T47D (cell line): ENCODE measurements at places on chromosomes 7 and 10.

DNA sequence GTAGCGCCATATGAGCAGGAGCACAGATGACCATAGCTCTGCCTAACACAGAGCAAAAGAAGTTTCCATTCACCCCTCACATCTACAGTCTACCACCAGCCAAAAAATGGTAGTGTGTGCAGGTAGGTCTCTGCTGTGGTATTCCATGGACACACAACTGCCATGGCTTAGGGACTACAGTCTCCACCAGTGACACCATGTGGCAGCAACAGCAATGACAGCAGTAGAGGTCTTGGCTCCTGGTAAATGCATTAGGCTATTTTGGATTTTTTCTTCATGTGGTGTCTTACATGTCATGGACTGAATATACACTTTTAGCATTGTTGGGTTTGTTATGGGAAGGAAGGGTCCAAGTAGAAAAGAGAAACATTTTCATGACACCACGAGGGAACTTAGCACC lies 70.1 kb upstream of the CABCOCO1 start:
- DNase-seq, result no peak

DNA sequence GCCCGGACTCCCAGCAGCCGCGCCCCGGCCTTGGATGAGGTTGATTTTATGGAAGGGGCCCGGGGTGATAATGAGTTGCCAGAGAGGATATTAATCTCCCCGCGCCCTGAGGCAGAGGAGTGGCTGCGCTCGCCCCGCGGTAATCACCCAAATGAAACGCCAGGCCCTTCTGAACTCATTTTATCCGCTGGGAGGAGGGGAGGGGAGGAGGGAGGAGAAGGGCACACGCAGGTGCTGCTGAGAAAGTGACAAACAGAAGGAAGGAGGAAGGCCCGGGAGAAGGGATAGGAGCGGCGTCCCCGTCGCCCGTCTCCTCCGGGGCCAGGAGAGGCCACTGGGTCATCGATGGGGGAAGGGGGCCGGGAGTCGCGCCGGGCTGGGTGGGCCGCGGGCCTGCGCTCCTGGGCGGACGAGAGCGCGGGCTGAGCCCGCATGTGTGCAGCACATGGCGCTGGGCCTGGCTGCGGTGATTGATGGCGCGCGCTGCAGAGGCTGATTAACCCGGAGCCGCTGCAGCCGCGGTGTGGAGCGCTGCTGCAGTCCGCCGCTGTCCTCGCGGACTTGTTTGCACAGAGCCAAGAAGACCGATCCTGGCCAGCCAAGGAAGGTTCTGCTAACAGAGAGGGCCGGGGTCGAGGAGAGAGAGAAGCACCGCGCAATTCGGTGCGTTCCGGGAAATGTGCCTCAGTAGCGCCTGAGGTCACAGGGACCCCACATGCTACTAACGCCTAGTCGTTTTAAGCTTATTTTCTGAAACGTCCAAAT lies 6.5 kb downstream of the MNX1 start:
- DNase-seq, result no peak

- DNase-seq, result no peak
Observed at GRCh38 chr10:36465604-36466379, 659.6 kb upstream of the ANKRD30A start.

GRCh38 chr10:17229967-17230682 lies 2.1 kb downstream of the VIM start:
- DNase-seq, result peak; percentile 84

DNA sequence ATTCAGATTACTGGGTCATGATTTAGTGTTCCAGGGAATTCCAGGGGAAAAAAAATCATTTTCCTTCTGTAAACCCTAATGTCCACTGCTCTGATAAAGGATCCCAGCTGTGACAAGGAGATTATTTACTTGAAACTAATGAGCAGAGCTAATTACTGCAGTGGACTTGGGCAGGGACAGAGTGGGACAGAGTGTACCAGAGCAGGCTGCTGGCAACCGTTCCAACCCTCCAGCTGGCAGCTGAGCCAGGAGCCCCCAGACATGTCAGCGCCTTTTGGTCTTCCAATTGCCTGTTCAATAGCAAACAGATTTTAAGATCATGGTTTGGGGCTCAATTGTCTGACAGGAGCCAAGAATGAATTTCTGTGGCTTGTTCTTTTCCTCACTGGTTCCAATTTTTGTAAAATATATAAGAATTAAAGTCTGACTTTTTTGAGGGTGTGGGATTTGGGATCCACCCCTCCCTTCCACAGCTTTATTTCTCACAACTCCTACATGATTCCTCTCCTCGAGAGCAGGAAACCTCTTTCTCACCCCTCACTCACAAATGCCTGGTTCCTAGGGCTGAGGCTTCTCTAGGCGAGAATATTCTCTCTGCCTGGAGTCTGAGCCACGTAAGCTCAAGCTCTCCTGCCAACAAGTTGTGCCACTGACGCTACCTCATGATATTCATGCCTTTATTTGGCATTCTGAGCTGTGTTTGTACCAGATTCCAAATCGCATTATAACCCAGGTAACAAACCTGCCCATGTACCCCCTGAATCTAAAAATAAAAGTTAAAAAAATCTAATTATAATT lies 20.6 kb upstream of the FAM180A start:
- DNase-seq, result no peak

DNA sequence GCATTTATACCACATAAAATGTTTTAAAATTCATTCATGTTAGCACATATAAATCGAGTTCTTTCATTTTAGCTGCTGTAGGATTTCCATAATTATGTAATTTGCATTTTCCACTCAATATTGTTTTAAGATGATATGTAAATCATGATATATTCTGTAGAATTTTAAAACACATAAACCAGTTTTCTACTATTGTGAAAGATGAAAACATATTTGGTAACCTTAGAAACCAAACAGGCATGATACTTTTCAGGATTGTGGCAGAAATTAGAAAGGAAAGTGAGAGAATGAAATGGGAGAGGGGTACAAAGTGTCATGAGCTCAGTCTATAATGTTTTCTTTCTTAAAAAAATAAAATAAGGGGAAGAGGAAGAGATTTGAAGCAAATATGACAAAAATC lies 269.3 kb downstream of the PPP1R3A start:
- no peak for DNase-seq

DNA sequence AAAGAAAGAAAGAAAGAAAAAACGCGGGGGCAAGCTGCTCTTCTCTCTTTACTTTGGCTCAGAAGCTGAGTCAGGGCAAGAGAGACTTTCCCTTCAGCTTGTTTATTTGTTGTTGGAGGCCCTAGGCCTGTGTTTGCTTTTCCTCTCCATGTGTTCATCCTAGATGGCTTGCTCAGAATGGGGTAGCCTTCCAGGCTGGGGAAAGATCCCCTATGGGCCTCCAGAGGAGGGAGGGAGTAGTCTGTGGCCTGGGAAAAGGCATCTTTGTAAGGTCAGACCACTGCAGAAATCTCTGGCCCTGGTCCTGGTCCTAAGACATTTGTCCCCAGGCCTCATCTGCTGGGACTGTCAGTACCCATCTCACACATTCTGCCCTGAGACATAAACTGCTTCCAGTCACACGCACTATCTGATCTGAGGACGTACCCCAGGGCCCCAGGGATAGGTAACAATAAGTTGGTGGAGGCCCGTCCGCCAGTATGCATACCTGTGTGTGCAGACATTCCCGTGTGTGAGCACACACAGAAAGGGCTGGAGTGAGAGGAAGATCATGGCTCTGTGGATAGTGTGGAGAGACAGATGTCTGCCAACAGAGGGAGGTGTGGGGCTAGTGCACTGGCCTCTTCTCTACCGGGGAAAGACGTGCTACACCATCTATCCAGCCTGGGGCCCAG lies 4.9 kb upstream of the SCD start:
- peak; percentile 90 for DNase-seq

DNA sequence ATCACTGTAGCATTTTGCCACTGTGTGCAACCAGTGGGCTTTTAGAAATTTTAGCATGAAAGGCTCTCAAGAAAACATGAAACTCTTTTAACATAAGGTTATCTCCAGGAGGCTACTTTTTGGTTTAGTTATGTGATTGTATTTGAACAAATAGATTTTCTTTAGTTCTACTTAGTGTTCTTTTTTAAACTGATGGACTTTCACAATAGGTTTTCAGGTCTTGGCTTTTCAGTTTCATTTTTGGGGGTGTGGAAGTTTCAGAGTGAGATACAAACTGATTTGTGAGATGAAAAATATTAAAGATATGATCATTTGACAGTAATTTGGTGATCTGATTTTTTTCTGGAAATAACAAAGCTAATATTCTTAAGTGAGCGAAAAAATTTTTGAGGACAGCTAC lies 344.1 kb downstream of the PHF14 start:
- no peak for DNase-seq

DNA sequence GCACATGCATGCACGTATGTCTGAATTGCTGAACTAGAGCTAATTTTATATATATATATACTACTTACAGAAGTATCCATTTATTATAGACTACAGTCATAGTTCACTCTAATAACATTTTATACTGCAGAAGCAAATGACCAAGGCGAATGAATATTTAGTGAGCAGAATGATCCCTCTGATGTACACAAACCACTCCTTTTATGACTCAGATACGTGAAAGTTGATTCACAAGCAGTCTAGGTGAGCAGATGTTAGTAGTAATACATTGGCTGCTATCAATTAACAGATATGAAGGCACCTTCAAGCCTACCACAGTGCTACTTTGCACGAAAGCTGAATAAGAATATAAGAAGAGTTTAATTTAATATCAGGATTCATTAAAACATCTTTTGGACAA lies 10.4 kb downstream of the GPAM start:
- no peak for DNase-seq

DNA sequence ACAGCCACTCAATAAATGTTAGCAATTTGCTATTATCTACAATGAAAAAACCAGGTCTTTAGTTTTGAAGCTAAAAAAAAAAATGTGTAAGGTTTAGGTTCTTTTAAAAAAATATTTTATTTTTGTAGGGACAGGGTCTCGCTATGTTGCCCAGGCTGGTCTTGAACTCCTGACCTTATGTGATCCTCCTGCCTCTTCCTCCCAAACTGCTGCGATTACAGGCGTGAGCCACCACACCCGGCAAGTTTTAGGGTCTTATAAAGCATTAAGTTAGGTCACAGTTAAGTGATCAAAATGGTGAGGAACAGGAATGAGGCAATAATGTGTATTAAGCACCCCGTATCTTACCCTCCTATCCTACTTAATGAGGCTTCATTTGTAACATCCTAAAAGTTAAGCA lies 774 bp downstream of the SEM1 start:
- no peak for DNase-seq

DNA sequence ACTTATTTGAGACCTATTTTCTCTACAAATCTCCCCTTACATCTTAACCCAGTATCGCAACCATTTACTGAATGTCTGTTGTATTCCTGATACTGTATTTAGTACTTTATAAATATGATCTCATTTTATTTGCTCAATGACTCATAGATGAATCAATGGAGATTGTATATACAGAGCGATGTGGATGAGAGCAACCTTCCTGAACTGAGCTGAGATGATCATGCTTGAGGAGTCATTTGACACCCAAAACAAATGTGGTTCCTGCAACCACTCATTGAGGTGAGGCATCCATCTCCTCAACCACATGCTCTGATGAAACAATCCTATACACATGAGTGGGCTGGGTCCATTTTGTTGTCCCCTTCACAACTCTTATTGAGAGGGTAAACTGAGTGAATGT lies 250.0 kb downstream of the CDC14C start:
- DNase-seq, result no peak

- DNase-seq, result no peak
Observed at GRCh38 chr7:158372400-158373342, 215.0 kb downstream of the PTPRN2 start.

GRCh38 chr7:135536150-135536549 lies 21.6 kb upstream of the NUP205 start:
- DNase-seq, result no peak
